ENCODE measurements at places on chromosomes 5 and 9.
A peak's percentile ranks its signal among the peaks of the same experiment; 100 is the strongest.

DNA sequence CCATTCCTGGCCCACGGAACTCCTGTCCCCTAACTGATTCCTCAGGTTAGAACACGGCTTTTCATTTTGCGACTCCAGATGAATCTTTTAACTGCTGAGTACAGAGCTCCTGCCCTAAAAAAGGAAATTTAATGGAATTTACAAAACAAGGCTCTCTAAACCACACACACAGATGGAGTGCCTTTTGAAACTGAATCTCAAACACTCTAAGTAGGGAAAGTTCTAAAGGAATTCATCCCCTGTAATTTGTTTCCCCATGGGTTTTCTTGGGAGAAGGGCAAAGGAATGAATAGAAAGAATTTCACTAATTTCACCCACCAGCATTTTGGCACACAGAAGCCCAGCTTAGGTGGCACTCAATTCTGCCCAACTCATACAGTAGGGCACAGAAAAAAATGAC, 106.5 kb downstream of the THBS4 start:
- DNase-seq, result no peak

DNA sequence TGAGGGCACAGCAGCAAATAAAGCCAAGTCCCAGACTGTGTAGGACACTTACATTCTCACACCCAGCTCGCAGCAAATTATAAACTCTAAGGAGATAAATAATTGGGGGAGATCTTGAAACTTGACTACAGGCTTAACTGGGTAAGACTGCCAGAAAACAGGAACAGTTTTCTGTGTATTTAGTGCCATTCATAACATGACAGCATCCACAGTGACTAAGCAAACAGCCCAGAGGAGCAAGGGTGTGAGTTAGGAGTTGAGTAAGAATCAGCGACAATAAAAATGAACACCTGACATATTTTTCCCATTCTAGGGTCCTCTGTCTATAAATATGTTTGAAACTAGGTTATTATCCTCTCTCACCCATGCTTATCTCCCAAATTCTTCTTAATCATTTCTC, 370.9 kb upstream of the WWC1 start:
- no peak for DNase-seq

GRCh38 chr5:77876862-77877502, 100.8 kb upstream of the TBCA start:
- no peak for DNase-seq

DNA sequence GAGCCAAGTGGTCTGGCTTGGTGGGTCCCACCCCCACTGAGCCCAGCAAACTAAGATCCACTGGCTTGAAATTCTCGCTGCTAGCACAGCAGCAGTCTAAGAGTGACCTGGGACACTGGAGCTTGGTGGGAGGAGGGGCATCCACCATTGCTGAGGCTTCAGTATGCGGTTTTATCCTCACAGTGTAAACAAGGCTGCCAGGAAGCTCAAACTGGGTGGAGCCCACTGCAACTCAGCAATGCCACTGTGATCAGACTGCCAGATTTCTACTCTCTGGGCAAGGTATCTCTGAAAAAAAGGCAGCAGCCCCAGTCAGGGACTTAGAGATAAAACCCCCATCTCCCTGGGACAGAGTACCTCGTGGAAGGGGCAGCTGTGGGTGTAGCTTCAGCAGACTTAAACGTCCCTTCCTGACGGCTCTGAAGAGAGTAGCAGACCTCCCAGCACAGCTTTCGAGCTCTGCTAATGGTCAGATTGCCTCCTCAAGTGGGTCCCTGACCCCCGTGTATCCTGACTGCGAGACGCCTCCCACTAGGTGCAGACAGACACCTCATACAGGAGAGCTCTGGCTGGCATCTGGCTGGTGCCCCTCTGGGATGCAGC, 18.2 kb upstream of the STK32A start:
- DNase-seq, result no peak

DNA sequence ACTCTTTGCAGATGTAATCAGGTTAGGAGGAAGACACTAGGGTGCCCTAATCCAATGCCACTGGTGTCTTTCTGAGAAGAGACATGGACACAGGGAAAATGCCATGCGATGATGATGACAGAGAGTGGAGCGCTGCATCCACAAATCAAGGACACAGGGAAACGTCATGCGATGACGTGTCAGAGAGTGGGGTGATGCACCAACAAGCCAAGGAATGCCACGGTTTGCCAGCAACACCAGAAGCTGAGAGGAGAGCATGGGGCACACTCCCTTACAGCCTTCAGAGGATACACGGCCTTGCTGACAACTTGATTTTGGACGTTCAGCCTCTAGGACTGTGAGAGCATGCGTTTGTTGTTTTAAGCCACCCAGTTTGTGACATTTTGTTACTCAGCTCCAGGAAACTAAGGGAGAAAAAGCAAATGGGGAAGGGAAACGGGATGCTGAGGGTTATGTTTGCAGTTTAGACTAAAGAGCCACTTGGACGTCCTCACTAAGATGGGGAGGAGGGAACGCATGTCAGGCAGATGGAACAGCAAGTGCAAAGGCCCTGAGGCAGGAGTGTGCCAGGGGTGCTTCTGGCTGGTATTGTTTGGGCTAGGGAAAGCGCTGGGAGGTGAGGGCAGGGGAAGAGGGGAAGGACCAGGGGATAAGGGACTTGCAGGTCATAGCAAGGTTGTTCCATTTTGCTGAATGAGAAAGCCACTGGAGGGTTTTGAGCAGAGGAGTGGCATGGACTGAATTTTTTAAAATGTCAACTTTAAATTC, 2.5 kb upstream of the TENT4A start:
- peak; percentile 45 for DNase-seq

GRCh38 chr9:4985386-4986266, 554 bp downstream of the JAK2 start:
- peak; percentile 68 for DNase-seq

GRCh38 chr5:176704817-176705216, 57.5 kb downstream of the TSPAN17 start:
- DNase-seq, result no peak

Data from activated CD8-positive, alpha-beta memory T cell treated with anti-CD3 and anti-CD28 coated beads, Interleukin-2, amount 50 U/mL, for 48 hours (primary cell).